ENCODE measurements at places on chromosomes 4 and X. TPM values are rescaled to one million over a fixed set of nuclear protein-coding genes. Genes with fewer than 3 reads are reported as not detected.

DNA sequence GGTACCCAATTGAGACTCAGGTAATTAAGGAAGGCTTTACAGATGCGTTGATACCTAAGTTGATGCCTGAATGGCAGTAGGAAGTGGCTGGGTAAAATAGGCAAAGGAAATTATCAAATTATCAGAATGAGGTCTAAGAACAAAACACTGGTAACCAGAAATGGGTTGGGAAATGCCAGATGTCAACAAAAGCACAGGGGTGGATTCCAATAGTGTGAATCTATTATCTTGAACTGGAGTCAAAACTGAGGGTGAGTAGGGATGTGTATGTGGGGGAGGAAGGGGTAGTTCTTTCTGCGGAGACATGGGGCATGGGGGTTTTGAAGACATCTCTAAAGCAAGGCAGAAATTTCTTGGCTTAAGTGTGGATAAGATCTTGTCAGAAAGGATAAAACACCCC, 16.0 kb upstream of the SEPTIN6 start:
- no peak for DNase-seq

- peak; percentile 53 for DNase-seq
Measured at GRCh38 chrX:134544513-134545151, 84.7 kb downstream of the HPRT1 start.

DNA sequence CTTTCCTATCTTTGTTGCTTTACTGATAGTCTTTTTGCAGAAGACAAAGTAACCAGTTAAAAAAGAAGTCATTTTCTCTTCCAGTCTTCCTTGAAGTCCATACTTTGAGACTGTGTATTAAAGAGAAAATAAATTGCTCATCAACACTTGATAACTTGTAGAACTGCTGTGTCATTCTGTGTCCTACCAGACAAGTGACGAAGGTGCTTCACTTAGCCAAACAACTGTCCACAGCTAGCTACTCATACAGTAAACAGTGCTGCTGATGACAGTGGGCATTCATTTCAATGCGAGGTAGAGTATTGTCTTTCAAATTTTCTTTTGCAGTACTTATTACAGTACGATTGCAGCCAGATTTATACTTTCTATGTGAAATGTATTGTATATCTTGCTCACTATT, 11.5 kb downstream of the COL25A1 start:
- DNase-seq, result no peak

GRCh38 chrX:44152852-44153251, 179.7 kb upstream of the NDP start:
- DNase-seq, result no peak

DNA sequence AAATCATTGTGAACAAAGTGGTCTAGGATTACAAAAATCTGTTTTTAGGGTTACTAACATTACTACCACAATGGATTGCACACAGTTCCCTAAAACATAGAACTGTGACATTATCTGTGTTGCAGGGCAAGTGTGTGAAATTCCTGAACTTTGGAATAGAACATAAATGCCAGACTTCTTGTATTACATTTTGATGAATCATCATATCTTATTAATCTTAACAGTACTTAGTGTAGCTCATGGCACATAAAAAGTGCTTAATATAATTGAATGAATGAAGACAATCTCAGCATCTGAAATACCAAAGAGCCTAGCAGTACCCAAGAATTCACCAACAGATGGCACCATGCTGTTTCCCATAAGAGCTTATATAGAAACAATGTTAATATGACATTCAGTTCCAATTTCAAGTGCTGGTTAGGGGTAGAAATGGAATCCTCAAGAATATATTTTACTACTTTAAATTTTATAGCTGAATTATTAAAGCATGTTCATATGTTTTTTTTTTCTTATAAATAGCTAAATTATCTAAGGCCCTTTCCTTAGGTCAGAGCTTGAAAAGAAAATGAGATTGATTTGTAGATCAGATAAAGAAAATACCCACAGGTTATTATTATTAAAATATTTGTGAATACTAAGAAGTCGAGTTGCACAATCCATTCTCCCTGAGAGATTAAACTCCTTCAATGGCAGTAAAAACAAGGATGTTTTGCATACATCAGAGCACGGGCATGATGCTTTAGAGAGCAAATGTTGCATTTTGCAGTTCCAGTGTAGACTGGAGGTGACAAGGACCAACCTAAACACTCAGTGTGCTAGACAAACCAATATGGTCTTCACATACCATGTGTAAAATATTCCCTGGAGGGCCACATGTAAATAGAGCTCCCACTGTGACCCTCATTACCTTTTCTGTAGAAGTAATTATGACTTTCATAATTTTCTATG, 25.7 kb upstream of the SHISA3 start:
- peak; percentile 29 for DNase-seq

DNA sequence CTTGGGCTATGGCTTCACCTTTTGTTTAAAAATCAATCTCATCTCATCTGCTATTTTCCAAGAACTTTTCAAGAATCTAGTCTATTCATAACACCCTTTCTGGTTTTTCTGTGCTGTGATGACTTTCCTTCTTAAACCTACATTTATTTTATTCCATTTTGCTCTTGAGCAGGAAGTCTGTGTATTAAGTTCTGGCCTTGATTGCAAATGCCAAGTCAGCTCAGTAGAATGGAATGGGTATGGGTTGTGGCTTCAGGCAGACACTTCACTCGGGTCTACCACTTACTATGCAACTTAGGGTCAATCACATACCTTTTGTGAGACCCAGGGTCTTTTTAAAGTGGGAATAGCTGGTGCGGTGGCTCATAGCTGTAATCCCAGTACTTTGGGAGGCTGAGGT, 522.3 kb downstream of the TRIML1 start:
- DNase-seq, result no peak

- no peak for DNase-seq
Measured at GRCh38 chr4:161929956-161930355, 233.8 kb downstream of the FSTL5 start.

DNA sequence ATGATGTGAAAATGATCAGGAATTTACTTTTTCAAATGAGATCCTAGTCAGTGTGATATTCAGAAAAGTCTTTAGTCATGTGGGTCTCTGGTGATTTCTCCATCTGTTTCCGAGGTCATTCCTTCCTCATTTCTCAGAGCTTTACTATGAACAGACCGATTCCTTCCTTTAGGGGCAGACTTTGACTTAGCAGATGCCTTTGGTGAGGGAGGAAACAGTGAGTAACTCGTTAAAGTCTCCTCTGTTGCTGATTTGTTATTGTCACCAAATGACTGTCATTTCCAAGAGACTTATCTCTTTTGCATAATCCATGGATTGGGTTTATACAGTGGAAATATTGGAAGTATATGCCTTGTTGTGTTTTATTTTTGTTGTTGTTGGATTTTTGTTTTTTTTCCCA, 76.2 kb upstream of the CD99 start:
- DNase-seq, result peak; percentile 45

- no peak for DNase-seq
Measured at GRCh38 chr4:184747034-184747830, 13.3 kb upstream of the CENPU start.

GRCh38 chr4:126448086-126448845, 1133.5 kb downstream of the FAT4 start:
- no peak for DNase-seq

- DNase-seq, result no peak
Measured at GRCh38 chr4:69811166-69811565, 48.8 kb downstream of the SULT1E1 start.

- DNase-seq, result no peak
Measured at GRCh38 chr4:34170946-34171345, 2073.4 kb downstream of the ARAP2 start.

DNA sequence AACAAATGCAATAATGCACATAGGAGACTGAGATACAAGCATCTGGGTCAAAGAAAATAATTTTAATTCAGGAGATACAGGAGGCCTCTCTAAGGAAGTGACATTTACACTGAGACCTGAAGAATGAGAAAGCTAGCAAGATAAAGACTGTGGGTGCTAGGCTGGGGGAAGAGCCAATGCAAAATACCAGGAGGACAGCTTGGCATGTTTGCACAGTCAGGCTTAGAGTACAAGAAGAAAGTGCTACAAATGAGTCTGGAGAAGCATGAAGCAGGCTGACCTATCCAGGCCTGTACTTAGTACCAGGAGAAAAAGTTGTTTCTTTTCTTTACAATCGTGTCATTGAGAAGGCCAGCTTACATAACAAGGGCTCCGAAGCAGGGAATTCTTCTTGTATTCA, 56.9 kb downstream of the GABRB1 start:
- no peak for DNase-seq

GRCh38 chr4:144451766-144452450, 194.0 kb upstream of the HHIP start:
- DNase-seq, result no peak

DNA sequence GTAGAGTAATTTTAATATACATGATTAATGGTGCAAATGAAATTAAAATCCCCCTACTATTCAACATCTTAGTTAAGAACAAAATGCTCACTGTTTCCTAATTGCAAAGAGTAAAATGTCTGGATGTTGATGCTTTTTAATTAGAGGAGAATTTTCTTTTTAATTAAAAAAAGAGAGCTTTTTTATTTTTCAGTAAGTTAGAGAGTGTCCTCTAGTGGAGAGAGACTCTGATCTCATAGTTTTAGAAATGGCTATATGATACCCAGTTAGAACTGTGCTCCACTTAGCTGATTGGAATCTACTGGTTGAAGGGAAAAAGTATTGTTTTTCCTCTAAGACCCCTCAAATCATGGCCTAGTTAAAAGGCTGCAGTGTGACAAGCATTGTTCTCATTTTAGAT, 312.0 kb upstream of the MAGEB2 start:
- DNase-seq, result no peak

GRCh38 chr4:15007201-15007600, 4.9 kb downstream of the CPEB2 start:
- DNase-seq, result no peak

DNA sequence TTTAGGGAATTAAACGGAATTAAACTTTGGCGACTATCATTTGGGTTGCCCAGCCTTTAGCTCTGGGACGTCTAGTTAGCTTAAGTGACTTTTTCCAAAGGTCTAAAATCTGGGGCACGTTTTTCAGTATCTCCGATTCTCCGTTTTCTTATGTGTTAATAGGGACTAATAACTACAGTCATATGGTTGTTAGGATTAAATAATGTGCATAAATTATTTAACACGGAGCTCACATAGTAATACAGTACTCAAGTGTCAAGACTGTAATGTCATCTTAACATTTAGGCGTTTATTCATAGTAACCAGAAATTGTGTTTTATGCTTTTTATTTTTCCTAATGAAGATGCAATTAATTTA, 466 bp upstream of the CCNA2 start:
- DNase-seq, result no peak

GRCh38 chrX:10783451-10783995, 163.1 kb upstream of the MID1 start:
- DNase-seq, result no peak

DNA sequence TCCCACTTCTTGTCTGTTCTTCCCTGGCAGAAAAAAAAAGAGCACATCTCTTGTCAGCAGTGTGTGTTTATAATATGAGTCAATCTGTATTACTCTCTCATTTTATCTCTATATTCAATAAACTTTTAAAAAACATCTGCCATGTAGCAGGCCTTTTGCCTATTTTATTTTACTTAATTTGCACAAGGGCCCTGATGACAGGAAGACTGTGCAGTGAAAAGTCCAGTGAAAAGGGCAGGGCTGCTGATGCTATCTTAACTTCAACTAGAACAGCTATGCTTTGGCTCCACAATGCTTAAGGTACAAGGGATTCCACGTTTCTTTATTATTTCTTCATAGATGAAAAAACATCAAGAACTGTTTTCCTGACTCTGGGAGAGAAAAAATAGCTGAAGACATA, 97.0 kb upstream of the DGKK start:
- no peak for DNase-seq

DNA sequence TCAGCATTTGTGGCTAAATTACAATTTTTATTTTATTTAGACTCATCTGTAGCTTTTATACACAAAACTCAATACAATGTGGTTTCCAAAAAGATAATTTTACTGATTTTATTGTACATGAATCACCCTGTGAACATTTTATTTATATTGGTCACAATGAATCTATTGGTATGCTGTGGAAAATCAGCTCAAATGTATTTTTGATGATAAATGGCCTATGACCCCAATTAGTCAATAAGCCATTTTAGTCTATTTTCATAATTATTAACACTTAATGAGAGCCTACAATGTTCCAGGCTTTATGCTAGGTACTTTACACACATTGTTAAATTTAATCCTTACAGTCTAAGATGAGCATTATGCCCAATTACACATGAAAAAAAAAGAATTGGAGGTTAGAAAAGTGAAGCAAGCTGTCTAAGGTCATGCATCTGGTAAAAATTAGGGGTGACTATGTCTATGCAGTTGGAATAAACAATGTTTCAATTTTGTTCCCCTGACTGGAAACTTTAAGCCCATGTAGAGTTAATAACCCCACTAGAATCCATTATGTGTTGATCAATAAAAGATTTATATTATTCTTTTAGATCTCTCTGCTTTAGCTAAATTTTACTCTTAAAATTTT, 344.7 kb downstream of the PABPC4L start:
- DNase-seq, result no peak

DNA sequence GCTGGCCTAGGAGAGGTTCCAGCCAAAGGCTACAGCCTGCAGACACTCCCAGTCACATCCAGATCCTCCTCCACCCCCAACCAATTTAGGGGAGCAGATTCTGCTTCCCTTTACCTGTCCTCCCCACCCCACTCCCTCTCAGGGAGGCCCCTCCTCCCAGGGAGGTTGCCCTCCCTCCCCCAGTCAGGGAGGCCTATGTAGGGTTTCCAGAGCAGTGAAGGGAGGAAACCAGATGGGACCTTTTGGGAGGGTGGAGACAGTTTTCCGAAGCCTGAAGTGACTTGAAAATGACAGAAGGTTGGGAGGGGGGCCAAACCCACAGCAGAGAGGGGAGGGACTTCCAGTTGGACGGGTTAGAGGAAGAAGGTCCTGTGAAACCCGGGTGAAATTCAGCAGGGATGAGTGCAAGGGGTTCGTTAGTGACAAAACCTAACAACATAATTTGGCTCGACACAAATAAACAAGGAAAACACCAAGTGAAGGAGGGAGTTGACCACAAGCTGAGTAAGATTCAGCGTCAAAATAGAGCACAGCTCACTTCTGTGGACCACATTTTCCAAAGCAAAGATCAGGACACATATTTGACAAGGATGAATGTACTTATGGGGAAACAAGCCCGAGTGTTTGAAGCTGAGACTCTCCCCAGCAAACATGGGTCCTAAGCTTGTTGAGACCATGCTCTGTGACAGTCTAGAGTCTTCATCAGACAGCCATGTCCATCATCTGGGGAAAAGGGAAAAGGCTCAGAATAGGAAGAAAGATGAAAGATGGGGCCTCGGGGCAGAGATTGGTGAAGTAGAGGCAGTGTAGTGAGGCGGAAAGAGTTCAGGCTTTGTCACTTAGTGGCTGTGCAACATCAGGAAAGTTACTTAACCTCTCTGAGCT, 46.4 kb downstream of the PRPS1 start:
- DNase-seq, result no peak

Gene MID2
- total RNA-seq, result 1.2 TPM

Gene CNGA1
- 1.5 TPM for total RNA-seq

Gene MFAP3L
- total RNA-seq, result 35.5 TPM

Gene GABRQ
- total RNA-seq, result 1.5 TPM

Gene EDA2R
- total RNA-seq, result 8.8 TPM

Gene PNMA6A
- 3.2 TPM for total RNA-seq

Gene TRAM1L1
- total RNA-seq, result 4.5 TPM

Gene MXRA5
- total RNA-seq, result 0.50 TPM

Gene TGIF2LX
- not detected for total RNA-seq

Gene DNAJB14
- 56.5 TPM for total RNA-seq

All from neural progenitor cell (in vitro differentiated cells).